ENCODE measurements at places on chromosomes 3 and 15.

DNA sequence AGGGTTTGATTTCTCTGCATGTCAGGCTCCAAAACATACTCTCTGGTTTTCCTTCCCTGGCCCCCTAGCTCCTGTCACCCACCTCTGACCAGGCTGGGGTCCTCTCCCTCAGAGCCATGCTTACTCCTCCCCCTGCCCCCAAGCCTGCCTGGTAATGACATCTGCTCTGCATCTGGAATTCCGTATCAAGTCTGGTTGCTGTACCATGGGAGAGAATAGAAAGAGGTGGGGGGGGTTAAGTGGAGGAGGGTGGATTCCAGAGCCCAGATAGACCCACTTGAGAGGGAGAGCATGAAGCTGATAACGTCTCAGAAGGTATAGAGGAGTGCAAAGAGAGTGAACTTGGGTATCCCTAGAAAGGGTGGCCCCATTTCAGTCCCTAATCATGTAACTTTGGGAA is 4.2 kb downstream of the IGDCC4 start:
- DNase-seq, result no peak

DNA sequence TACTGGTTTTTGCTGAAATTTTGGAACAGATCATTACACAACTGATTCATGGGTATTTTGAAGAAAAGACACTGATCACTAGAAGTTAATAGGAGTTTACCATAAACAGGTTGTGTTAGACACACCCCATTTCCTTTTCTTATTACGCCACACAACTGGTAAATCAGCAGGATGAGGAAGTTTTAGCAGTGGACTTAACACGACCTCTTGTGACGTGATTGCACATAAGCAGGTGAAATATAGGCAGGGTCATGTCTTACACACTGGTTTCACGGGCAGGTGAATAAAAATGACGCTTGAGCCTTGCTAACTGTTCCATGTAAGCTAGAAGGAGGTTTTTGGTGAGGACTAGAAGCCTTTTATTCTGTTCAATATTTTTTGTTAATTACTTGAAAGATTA is 27.1 kb upstream of the TPRG1 start:
- no peak for DNase-seq

GRCh38 chr3:26307787-26308186 is 314.8 kb upstream of the LRRC3B start:
- DNase-seq, result no peak

- DNase-seq, result no peak
These were observed 521.1 kb downstream of the NR2F2 start for GRCh38 chr15:96851613-96852012.

DNA sequence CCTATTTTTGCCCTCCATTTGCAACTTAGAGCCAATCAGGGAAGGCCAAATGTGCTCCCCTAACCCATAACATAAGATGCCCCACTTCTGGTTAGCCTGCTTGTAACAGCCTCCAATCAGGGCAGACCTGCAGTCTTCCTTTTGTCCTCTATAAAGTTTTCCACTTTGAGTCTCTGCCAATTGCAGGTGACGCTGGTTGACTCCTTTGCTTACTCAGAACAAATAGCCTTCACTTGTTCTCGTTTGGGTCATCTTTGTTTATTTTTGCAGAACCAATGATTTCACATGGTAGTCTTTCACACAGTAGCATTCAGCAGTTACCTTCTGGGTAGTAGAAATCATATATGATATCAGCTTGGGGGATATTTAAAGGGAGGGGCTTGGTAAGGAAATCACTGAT is 225.6 kb downstream of the MINAR1 start:
- no peak for DNase-seq

- no peak for DNase-seq
These were observed 29.8 kb downstream of the FEM1B start for GRCh38 chr15:68307131-68307928.

DNA sequence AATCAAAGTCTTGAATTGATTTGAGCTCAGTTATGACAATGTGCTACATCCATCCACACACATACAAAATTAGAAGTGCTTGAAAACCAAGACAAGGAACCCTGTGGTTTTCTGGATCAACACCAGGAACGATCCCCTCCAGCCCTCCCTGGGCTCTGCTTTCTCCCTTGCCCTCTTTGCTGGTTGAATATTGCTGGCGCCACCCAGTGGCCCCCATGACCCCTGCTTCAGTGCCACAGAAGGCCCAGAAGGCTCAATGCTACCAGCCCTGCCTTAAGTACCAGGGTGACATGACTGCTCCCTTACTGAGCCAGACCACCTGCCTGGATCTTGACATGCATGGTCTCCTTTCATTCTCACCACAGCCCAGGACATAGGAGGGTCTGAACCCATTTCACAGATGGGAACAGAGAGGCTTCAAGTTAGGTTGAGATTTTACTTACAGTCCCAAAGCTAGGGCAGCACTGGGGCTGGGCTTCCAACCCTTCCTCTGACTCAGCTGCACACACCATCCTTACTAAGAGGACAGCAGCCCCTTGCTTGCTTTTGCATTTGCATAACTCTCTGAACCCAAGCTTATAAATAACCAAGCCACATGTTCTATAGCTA is 15.0 kb downstream of the IL12A start:
- no peak for DNase-seq

DNA sequence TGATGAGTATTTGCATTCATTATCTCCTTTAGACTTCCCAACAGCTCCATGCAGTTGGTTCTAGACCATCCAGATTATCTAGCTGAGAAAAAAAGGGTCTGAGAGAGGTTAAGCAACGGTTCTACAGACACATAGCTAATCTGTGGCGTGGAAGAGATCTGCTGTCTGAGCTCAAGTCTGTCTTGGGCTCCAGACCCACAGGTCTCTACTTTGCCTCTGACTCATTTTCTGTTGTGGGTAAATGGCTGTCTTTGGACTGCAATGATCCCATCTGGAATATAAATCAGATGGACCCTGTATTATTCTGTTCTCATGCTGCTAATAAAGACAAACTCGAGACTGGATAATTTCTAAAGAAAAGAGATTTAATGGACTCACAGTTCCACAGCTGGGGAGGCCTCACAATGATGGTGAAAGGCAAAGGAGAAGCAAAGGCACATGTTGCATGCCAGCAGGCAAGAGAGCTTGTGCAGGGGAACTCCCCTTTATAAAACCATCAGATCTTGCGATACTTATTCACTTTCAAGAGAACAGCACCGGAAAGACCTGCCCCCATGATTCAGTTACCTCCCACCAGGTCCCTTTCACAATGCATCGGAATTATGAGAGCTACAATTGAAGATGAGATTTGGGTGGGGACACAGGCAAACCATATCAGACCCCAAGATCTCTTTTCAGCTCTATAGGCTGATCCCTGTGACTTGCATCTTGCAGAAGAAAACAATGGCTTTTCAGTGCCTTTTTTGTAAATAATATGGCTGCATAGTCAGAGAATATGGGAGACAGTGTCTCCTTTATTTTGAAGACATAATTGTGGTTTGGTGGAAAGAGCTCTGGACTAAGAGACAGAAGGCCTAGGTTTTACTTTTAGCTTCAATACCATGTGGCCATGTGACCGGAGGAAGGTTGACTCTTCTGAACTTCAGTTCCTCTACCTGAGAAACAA is 24.7 kb downstream of the CEMIP start:
- no peak for DNase-seq

- no peak for DNase-seq
These were observed 1.5 kb upstream of the TCF12 start for GRCh38 chr15:56916825-56917477.

DNA sequence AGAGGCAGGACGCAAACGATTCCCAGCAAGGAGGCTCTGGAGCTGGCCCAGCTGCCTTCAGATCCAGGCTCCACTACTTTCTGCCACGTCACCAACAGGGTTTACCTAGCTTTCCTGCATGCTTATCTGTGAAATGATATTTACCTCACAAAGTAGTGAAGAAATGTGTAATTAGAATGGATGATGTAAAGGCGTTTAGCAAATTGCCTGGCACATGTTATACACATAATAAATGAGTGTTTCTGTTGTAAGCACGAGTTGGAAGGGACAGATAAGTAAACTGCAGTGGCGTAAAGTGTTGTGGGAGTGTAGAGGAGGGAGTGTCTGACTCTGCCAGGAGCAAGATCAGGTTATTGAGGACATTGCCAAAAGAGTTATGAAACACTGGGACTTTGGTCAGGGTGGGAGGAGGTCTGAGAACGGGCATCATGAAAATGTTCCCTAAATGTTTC is 3.5 kb upstream of the CHAC1 start:
- DNase-seq, result no peak

DNA sequence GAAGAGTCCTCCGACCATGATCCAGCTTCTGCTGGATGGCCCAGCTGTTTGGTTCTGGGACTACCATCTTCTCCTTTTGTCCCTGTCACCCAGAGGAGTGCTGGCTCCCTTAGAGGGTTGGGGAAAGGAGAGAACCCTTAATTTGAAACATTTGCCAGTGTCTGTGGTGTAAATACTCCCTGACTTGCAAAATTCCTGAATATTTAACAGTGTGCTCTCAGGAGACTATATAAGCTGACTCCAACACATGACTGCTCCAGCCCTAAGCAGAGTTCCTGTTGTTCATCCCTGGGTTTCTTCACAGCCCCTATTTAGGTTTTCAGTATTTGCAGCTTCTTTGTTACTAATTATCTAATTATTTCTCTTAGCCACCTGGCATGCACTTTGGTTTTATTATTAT is 133.1 kb downstream of the CPNE4 start:
- DNase-seq, result no peak

DNA sequence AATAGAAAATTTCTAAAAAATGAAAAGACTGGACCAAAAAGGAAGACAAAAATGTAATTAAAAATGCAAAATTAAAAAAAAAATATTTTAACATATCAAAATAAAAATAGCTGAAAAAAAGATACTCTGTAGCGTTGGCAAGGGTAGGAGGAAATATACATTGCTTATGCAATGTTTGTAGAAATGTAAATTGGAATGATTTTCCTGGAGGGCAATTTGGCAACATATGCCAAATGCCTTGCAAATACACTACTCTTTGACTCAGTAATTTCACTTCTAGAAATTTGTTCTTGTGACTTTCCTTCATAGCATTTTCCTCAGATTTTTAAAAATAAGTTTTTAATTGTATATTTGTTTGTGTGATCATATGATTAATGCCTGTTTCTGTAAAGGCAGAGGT is 296.6 kb downstream of the ZNF621 start:
- no peak for DNase-seq

GRCh38 chr3:187255314-187255713 is 36.2 kb downstream of the MASP1 start:
- no peak for DNase-seq

GRCh38 chr3:90015688-90016356 is 908.4 kb downstream of the EPHA3 start:
- DNase-seq, result no peak

DNA sequence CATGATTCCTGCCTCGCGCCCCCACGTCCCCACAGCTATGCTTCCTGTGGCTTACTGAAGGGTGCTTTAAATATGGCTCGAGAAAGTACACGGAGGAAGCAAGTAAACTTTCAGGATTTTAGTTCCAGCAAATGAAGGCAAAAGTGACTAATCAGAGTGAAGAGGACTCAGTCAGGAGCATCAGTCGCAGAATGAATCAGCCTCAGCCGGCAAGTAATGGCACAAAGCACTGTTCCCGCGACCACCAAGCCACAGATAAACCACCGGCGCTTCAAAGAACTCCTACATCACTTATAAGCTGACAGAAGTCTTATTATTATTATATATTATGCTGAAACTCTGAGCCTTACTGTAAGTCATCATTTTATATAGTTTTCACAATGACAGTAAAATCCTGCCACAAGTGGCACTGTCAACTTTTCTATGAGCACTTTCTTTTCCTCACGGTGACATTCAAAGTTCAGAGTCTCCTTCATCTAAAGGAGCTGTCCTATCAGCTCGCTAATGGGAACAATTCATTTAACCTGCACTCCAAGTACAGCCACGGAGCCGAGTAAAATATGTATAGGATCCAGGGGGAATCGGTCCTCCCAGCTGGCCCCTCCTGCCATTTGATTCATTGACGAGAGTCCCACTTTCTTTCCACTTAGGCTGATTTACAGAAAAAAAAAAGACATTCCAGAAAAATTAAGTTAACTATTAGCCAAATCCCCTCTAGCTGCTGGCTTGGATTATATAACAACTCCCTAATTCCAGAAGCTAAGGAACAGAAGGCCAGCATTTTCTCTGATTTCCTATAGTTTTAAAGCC is 217.0 kb upstream of the ICE2 start:
- peak; percentile 65 for DNase-seq

DNA sequence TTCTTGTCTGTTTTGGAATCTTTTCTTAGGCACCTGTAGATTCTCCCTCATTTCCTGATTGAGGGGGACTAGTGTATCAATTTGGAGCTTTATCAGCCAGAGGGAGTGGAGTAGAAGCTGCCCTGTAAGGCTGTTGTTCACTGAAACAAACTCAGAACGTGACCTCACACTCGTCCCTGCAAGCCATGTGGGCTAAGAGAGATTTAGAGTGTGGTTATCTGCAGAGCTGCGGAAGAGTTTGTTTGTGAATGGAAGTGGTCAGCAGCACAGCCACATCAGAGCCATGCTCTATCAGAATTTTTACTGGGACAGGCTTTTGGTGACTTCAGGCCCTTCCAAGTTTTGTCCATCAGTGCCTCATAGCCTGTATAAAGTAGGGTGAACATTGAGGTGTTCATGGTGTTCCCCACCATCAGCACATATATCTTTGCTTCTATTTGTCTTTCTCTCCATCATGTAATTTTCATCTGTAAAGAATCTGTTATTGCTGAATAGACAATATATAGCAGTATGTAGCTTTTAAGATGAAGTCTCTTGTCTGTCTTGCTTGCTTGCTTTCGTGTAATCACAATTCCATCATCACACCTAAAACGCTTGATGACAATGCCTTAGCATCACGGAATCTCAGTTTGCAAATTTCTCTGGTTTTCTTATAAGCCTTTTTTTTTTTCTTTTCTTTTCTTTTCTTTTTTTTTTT is 37.0 kb downstream of the LARS2 start:
- no peak for DNase-seq

GRCh38 chr3:122004107-122004506 is 17.9 kb downstream of the ILDR1 start:
- DNase-seq, result no peak

- DNase-seq, result no peak
These were observed 8.8 kb downstream of the FILIP1L start for GRCh38 chr3:100105501-100105900.

- no peak for DNase-seq
These were observed 56.0 kb downstream of the GPR176 start for GRCh38 chr15:39864116-39864515.

GRCh38 chr15:68176601-68177000 is 28.5 kb downstream of the CALML4 start:
- DNase-seq, result no peak

DNA sequence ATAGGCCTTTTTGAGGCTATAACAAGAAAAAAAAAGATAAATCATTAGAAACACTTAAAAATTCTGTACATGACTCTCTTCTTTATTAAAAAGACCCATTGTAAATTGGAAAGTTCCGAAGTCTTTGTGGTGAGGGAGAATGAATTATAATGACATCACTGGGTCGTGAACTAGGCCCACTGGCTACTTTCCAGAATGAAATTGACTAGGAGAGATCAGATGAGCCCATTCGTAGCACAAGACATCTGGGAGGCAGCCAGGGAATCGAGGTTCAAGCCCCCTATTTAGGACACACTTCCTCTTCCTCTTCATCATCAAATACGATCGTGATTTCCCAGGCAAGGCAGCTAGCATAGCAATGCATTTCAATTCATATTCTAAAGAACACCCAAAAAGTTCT is 889.8 kb upstream of the NR2F2 start:
- DNase-seq, result no peak
